Glutamatergic neuron (in vitro differentiated cells): ENCODE measurements at places on chromosomes 2 and 18. TPM values are rescaled to one million over a fixed set of nuclear protein-coding genes. Genes with fewer than 3 reads are reported as not detected.

DNA sequence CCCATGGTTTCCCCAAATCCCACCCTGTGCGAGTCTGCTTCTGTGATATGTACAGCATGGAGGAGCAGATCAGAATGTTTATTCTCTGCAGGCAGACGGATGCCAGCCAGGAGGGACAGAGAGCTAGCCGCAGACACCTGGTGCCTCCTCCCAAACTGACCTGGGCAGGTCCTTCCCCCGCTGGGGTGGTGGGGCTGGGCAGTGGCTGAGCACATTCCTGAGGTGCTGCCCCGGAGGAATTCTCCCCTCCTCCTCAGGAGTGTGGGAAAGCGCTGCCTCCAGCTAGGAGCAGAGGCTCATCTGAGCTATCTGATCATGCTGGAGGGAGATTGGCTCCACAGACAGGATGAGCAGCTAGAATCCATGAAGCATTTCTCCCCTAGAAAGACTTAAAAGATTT is 21.7 kb downstream of the C2orf92 start:
- no peaks in the 10 kb centered on the region for H3K4me1 ChIP-seq
- H3K27me3 ChIP-seq = no peaks in the 10 kb centered on the region
- DNase-seq = no peak
- H3K27ac ChIP-seq = no peak overlapping the region
- no peaks in the 10 kb centered on the region for H3K36me3 ChIP-seq
- H3K4me3 ChIP-seq = no peak overlapping the region

DNA sequence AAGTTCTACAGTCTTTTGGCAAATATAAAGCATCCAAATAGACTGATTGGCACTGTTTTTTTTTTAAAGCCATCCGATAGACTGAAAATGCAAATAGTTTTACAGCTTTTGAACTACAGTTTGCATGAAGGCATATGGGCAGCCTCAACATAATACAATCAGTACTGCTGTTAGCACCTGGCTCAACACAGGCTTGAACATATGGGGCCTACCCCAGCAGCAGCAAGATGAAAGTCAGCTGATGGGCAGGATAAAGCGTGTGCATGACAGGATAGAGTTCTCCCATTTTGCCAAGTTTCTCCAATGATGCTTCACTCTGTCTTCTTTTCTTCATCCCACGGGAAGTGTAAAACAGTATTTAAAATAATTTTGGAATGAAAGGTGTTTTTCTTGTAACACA is 1.3 kb upstream of the AKAIN1 start:
- peak; percentile 26 for DNase-seq
- H3K27me3 ChIP-seq = peaks cover 14% of the 10 kb centered on the region

DNA sequence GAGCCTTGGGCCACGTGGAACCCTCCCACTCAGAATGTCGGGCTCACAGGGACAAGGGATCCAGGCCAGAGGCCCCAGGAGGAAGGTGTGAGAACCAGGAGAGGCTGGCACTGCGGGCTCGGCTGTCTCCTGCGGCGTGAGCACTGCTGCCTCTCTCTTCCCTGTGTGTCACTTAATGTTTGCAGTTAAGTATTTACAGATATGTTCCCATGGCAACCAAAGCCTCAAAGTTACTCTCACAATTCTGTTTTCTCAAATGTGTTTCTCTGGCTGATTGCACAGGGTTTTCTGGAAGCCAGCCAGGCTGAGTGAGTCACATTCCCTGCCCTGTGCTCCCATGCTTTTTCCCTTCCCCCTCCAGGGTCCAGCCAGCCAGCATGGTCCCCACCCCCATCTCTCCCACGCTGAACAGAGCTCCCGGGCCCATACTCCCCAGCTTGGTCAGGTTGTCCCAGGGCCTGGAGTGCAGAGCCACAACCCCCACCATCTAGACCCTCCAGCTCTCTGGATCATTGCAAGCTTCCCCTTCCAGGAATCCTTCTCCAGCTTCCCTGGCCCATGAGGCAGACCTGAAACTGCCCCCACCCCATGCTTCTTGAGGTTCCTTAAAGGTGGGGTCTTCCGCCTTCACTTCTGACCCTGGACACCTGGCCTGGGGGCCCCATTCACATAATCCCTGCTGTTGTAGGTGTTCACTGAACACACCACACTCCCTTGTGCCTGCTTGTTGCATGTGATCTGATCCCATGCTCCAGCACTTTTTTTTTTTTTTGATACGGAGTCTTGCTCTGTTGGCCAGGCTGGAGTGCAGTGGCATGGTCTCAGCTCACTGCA is 265.9 kb downstream of the CELF4 start:
- no peak for DNase-seq
- peaks cover 4% of the 10 kb centered on the region for H3K27me3 ChIP-seq
- H3K36me3 ChIP-seq = no peaks in the 10 kb centered on the region
- no peak overlapping the region for H3K4me3 ChIP-seq

DNA sequence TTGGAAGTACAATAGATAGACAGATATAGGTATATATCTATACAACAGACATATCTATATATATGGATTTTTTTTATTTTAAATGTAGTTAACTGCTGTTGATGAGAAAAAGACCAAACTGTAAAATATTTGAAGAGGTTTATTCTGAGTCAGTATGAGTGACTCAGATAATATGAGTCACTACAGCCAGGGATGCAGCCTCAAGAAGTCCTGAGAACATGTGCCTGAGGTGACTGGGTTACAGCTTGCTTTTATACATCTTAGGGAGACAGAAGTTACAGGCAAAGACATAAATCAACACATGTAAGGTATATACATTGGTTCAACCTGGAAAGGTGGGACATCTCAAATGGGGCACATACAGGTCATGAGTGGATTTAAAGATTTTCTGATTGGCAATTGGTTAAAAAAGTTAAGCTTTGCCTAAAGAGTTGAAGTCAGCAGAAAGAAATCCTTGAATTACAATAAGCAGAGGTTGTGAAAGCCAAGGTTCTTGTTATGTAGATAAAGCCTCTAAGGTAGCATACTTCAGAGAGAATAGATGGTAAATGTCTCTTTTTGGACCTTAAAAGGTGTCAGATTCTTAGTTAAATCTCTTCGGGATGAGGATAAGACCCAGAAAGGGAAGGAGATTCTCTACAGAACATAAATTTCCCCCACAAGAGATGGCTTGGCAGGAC is 149.9 kb downstream of the RBM43 start:
- no peak for DNase-seq
- no peaks in the 10 kb centered on the region for H3K36me3 ChIP-seq
- no peak overlapping the region for H3K4me3 ChIP-seq
- no peaks in the 10 kb centered on the region for H3K4me1 ChIP-seq
- no peak overlapping the region for H3K27ac ChIP-seq
- no peaks in the 10 kb centered on the region for H3K27me3 ChIP-seq

GRCh38 chr2:96489663-96490062 is 15.5 kb downstream of the NEURL3 start:
- peaks cover 4% of the 10 kb centered on the region for H3K36me3 ChIP-seq
- DNase-seq = no peak
- H3K27ac ChIP-seq = no peak overlapping the region
- no peaks in the 10 kb centered on the region for H3K4me1 ChIP-seq
- no peak overlapping the region for H3K4me3 ChIP-seq
- no peaks in the 10 kb centered on the region for H3K27me3 ChIP-seq

- H3K36me3 ChIP-seq = no peaks in the 10 kb centered on the region
- H3K4me3 ChIP-seq = no peak overlapping the region
- peaks cover 6% of the 10 kb centered on the region for H3K4me1 ChIP-seq
- peaks cover 4% of the 10 kb centered on the region for H3K27me3 ChIP-seq
- DNase-seq = no peak
Measured at GRCh38 chr2:386406-387103, 98.7 kb upstream of the ALKAL2 start.

GRCh38 chr18:13180614-13181375 is 37.8 kb upstream of the LDLRAD4 start:
- DNase-seq = no peak
- H3K36me3 ChIP-seq = no peaks in the 10 kb centered on the region
- H3K4me3 ChIP-seq = no peak overlapping the region
- peaks cover 3% of the 10 kb centered on the region for H3K4me1 ChIP-seq

DNA sequence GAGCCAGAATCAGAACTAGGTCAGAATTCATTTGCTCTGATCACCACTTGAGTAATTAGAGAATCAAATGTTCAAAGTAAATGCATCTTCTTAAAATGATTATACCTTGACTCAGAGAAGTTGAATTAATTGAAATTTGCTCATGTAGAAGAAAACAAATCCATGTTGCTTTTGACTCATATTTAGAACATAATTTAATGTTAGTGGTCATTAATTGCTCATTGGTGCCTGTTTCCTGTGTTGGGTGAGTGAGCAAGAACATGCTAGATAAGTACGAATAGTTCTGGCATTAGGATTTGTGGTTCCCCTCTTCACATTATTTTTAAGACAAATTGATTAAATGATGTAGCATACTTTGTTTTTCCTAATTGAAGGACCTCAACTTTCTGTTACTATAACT is 19.0 kb downstream of the ACVR2A start:
- peaks cover 32% of the 10 kb centered on the region for H3K4me1 ChIP-seq
- no peak for DNase-seq
- H3K27ac ChIP-seq = no peak overlapping the region
- H3K36me3 ChIP-seq = no peaks in the 10 kb centered on the region
- no peak overlapping the region for H3K4me3 ChIP-seq

DNA sequence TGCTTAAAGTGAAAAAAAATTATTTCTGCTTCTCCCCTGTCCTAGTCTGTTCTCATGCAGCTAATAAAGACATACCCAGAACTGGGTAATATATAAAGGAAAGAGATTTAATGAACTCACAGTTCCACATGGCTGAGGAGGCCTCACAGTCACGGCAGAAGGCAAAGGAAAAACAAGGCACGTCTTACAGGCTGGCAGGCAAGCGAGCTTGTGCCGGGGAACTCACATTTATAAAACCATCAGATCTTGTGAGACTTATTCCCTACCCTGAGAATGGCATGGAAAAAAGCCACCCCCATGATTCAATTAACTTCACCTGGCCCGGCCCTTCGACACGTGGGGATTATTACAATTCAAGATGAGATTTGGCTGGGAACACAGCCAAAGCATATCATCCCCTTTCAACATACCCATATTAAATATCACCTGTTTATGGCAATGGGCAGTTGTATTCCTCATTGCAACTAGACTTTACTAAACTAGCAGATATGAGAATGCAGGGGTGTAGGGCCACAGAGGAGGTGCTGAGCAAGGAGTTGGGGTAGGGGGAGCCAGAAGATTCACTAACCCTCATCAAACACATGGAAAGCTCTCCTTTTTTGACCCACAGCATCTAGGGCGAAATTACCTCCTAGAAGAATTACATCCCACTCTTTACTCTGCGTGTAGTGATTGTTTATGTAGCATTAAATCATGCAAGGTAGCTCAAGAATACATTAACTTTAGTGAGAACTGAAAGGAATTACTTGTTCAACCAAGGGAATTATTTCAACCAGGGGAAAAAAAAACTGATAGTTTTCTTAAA is 183.3 kb upstream of the DOK6 start:
- H3K27me3 ChIP-seq = peaks cover 2% of the 10 kb centered on the region
- H3K27ac ChIP-seq = no peak overlapping the region
- H3K36me3 ChIP-seq = no peaks in the 10 kb centered on the region

- no peaks in the 10 kb centered on the region for H3K4me1 ChIP-seq
- DNase-seq = no peak
- peaks cover 6% of the 10 kb centered on the region for H3K36me3 ChIP-seq
- no peak overlapping the region for H3K27ac ChIP-seq
- H3K27me3 ChIP-seq = peaks cover 2% of the 10 kb centered on the region
- no peak overlapping the region for H3K4me3 ChIP-seq
Measured at GRCh38 chr2:8606226-8606625, 75.6 kb upstream of the ID2 start.

DNA sequence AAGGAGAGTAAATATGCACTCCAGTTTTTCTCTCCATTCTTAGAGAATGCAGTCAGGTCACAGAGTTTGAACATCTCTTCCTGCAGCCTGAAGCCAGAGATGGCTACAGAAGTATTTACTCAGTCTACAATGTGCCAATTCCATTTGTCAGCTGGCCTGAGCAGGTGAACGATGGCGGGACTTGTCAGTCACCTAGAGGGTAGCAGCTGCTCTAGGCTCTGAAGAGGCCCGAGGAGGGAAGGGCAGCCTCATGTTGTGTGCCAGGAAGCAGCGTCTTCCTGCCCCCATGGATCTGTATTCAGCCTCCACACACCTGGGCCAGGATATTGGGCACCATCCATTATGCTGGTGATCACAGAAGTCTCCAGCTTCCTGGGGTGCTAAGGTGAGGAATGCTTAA is 316.7 kb upstream of the CHAC2 start:
- no peaks in the 10 kb centered on the region for H3K4me1 ChIP-seq
- DNase-seq = no peak
- H3K27ac ChIP-seq = no peak overlapping the region
- H3K4me3 ChIP-seq = no peak overlapping the region
- H3K36me3 ChIP-seq = no peaks in the 10 kb centered on the region

DNA sequence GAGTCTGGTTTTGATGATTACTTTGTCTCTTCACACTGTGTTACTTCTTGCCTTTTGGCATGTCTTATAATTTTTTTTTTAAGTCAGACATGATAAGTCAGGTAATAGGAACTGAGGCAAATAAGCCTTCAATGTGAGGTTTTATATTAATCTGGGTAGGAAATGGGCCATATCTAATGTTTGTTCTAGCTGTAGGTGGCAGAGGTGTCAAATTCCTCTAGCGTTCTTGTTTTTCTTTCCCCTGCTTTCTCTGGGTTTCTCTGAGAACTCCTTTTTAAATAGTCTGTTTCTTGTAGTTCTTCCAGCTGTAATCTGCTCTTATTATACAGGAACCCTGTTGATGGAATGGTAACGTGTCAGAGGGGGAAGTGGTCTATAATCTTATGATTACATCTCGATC is 5.7 kb downstream of the SP140 start:
- no peak overlapping the region for H3K4me3 ChIP-seq
- H3K36me3 ChIP-seq = peaks cover 5% of the 10 kb centered on the region
- H3K27ac ChIP-seq = no peak overlapping the region
- no peaks in the 10 kb centered on the region for H3K27me3 ChIP-seq
- DNase-seq = no peak
- H3K4me1 ChIP-seq = no peaks in the 10 kb centered on the region

The LAMA1 gene
- total RNA-seq = 32.0 TPM

The NT5DC4 gene
- total RNA-seq = not detected

The SKA1 gene
- 2.0 TPM for total RNA-seq

The PRSS56 gene
- total RNA-seq = not detected

The SFXN5 gene
- 13.7 TPM for total RNA-seq

The TMEM247 gene
- not detected for total RNA-seq

The TSGA10 gene
- total RNA-seq = 3.8 TPM
